AG10803 (cell line): ENCODE measurements at places on chromosomes 16 and 17.

GRCh38 chr17:78789663-78790181 lies 7.6 kb upstream of the CYTH1 start:
- peak; percentile 88 for DNase-seq

DNA sequence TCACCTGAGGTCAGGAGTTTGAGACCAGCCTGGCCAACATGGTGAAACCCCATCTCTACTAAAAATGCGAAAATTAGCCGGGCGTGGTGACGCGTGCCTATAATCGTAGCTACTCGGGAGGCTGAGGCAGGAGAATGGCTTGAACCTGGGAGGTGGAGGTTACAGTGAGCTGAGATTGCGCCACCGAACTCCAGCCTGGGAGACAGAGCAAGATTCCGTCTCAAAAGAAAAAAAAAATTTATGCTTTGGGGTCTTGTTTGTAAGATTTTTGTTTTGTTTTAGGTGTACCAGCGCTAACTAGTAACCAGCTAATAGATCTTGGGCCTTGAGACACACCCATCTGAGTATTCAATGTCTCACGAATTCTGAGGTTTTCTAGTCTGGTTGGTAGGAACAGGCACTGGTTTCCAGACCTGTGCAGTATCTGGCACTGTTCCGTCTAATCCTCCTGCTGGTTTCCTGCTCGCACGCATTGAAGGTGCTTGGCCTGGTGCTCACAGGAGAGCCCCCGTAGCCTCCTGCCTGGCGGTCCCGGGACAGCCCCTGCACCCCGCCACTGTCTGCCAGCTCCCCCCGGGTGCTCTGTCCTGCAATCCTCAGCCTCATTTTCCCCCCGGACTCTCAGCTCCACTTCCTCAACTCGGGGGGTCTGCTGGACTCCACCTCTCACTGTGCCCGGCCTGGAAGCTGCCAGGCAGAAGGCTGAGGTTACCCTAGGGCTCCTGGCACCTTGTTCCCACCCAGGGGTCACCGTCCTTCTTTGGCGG lies 10.6 kb upstream of the DUS1L start:
- DNase-seq: no peak

DNA sequence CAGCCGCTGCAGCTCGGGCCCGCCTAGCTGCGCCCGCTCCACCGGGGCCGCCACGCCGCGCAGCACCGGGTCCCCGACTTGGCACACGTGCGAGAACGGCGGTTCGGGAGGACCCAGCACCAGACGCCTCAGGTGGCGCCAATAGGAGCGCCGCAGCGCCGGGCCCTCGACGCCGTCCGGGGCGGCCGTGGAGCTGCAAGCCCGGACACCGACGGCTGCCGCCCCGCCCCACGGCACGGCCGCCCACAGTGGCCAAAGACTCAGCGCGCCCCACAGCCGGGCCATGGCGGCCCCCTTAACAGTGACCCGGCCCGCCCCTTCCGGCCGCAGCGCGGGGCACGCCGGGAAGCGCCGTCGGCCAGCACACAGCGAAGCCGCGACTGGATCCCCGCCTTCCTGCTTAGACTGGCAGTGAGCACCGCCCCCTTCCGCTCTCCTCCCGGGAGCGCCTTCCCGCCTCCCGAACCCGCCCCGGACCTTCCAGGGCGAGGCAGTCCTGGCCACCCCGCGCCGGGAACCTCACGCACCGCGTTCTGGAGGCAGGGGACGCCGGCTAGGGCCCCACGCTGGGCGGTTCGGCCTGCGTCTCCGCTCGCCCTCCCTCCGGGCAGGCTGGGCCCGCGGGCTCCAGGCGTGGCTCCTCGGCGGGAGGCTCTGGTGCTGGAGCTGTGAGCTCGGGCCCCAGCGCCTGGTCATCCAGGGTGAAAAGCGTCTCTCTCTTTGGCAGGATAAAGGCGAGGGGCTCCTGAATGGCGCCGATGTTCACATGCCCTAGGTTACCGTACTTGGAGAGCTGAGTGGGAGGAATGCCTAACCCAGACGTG lies at the start of gene PDF:
Gene PDF, minus strand, starts transcription at position 303 of the 824 bp plus-strand sequence. Its CDS starts 18 bp downstream, at position 285.
- peak; percentile 91 for DNase-seq

GRCh38 chr17:68294196-68294555 lies 2.9 kb downstream of the ARSG start:
- DNase-seq: no peak

DNA sequence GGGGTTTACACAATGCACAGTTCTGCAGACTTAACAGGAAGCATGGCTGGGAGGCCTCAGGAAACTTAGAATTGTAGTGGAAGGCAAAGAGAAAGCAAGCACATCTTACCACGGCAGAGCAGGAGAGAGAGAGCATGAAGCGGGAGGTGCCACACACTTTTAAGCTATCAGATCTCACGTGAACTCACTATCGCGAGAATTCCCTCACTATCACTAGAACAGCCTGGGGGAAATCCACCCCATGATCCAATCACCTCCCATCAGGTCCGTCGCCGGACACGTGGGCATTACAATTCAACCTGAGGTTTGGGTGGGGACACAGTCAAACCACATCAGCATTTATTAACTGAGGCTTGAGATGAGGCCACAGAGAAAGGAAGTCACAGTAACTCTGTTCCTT lies 326.7 kb downstream of the C16orf95 start:
- no peak for DNase-seq

DNA sequence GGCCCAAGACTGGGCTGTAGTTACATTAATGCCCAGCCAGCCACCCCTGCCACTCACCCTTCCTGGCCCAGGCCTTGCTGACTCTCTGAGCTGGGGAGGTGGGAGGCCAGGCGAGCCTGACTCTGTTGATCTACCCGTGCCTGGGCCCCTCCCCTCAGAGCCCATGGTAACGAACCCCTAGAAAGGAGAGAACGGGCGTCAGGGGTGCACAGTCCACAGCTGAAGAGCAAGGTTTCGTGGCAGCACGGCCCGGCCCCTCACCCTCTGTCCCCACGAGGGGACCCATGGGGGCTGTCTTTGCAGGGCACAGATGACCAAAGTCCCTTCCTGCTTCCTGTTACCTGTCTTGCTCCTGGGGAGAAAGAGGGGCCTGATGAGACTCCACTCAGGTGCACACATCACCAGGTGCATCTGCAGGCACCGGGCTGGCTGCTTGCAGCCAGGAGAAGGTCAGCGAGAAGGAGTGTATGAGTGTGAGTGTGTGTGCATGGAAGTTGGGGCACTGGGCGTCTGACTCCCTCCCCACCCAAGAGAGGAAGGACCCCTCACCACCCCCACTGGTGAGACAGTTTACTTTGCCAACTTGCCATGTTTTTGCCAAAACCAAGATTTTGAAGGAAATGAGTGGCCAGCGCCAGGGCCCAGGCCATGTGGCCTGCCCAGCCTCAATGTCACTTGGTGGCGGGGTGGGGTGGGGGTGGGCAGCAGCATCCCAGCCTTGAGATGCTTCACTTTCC lies 359.1 kb downstream of the SEC14L1 start:
- DNase-seq: no peak

GRCh38 chr17:45225051-45225700 lies 3.5 kb downstream of the FMNL1 start:
- no peak for DNase-seq

GRCh38 chr16:79764415-79765110 lies 164.0 kb upstream of the MAF start:
- no peak for DNase-seq

DNA sequence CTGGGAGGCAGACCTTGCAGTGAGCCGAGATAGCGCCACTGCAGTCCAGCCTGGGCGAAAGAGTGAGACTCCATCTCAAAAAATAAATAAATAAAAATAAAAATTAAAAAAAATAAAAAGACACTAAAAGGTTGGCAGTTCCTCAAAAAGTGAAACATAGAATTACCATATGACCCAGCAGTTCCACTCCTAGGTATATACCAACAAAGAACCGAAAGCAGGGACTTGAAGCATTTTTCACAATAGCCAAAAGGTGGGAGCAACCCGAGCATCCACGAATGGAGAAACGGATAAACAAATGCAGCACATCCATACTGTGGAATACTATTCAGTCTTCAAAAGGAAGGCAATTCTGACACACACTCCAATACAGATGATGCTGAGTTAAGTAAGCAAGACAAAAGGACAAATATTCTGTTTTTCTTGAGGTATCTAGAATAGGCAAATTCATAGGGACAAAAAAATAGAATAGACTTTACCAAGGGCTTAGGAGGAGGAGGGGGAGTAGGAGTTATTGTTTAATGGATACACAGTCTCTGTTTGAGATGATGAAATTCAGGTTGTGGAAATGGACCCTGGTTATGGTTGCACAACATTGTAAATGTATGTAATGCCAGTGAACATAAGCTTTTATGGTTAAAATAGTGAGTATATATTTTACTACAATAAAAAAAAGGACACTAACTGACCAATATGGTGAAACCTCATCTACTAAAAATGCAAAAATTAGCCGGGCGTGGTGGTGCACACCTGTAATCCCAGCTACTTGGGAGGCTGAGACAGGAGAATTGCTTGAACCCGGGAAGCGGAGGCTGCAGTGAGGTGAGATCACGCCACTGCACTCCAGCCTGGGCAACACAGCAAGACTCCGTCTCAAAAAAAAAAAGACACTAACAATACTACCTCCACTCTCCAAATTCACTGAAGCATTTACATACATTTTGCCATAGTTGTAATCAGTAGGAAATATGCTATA lies 27.0 kb upstream of the SLC35B1 start:
- DNase-seq: no peak

DNA sequence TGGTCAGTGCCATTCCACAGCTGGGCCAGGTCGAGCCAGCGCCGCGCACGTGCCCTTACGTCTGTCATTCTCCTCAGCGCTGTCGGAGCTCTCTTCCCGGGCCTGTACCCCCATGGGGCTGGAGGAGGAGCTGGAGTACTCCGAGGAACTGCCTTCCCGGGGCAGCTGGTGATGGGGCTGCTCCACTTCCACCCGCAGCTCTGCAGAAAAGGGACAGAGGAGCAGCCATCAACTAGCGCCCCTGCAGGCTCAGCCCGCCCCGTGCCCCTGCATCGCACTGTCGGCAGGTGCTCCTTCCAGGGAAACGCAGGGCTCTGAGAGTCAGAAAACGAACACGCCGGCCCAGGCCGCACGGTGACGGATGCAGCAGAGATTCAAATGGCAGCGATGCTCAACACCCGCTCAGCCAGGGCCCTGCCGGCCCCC lies 20.9 kb downstream of the MAP1LC3B start:
- DNase-seq: no peak

GRCh38 chr16:85633888-85634287 lies 20.8 kb downstream of the GSE1 start:
- DNase-seq: no peak

GRCh38 chr16:79272141-79272577 lies 328.4 kb downstream of the MAF start:
- DNase-seq: no peak

GRCh38 chr16:8822403-8822802 lies 24.8 kb downstream of the PMM2 start:
- no peak for DNase-seq

- DNase-seq: no peak
These were observed 31.5 kb upstream of the FOXF1 start for GRCh38 chr16:86478779-86479178.

- peak; percentile 94 for DNase-seq
These were observed 25.6 kb downstream of the IGSF6 start for GRCh38 chr16:21626659-21627277.

DNA sequence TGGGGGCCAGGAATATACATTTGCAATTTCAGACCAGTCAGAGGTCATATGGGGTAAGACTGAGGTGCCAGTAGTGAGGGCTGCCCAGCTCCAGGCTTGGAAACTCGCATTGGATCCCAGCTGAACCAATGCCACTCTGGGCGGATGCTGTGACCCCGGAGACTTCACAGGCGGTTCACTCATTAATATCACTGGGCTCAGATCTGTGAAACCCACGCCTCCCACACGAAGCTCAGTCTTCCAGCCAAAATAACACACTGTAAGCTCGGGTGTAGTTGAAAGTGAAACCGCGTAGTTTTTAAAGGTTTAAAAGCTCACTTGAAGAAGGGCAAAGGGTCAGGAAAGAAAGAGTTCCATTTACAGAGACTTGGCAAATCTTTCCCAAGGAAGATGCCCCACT lies 254.8 kb downstream of the FOXL1 start:
- no peak for DNase-seq

GRCh38 chr17:71409712-71410111 lies 711.1 kb upstream of the SOX9 start:
- peak; percentile 96 for DNase-seq

DNA sequence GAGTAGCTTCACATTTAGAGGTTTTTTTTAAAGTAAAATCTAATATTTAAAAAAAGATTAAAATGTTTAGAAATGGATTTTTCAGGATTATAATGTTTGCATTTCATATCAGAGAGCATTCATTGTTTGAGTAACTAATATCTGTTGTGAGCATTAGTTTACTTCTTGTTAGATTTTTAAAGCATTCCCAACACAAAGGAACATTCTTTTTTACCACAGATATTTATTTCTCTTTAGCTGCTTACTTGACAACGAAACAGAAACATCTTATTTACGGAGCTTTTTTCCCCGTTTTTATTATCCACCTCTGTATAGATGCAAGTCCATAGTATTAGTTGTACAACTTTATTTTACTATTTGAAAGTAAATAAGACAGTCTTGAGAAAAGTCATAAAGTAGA lies 53.0 kb downstream of the NFAT5 start:
- DNase-seq: peak; percentile 33

DNA sequence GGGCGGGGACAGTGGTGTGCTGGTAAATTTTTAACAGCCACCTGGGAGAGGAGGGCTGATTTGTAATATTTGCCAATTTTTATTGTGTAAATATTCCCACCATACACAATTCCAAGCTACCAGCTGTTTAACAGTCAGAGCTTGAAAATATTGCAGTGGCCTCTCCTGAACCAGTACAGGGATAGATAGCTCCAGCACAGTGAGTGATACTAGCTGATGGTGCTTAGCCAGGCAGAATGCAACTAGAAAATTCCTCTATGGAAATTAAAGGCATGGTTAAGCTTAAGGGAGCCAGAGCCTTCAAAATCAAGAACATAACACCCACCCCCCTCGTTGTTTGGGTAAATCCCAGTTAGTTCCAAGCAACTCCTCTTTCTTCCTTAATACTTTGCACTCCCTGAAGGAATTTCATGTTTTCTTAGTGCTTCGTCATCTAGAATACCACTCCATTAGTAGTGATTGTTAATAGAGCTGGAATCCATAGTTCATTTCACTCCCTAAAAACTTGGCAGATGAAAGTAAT lies 96.6 kb downstream of the CYB561 start:
- DNase-seq: peak; percentile 82

- peak; percentile 79 for DNase-seq
These were observed at the start of gene TBX2 for GRCh38 chr17:61399131-61400065. TBX2 (plus strand) TSS chr17:61399843; CDS start chr17:61400177, 334 bp downstream.

- DNase-seq: no peak
These were observed 6.3 kb downstream of the ALOX15B start for GRCh38 chr17:8044819-8045810.

- no peak for DNase-seq
These were observed 594.2 kb downstream of the KCNJ18 start for GRCh38 chr17:22286337-22287041.
